ENCODE measurements at places on chromosomes 11 and 22. TPM values are rescaled to one million over a fixed set of nuclear protein-coding genes. Genes with fewer than 3 reads are reported as not detected.

The CD6 gene
- 416 TPM for total RNA-seq

The MAJIN gene
- total RNA-seq, result not detected

The GGT5 gene
- total RNA-seq, result 0.07 TPM

The OR4B1 gene
- total RNA-seq, result not detected

- H3K4me1 ChIP-seq, result no peaks in the 10 kb centered on the region
- H3K4me3 ChIP-seq, result no peak overlapping the region
Measured at GRCh38 chr22:44569561-44569991, 71.5 kb upstream of the RTL6 start.

GRCh38 chr22:46039535-46039934, 62.6 kb upstream of the WNT7B start:
- no peaks in the 10 kb centered on the region for H3K27me3 ChIP-seq
- H3K4me1 ChIP-seq, result peaks cover 13% of the 10 kb centered on the region
- DNase-seq, result no peak
- no peak overlapping the region for H3K4me3 ChIP-seq
- no peak overlapping the region for H3K27ac ChIP-seq

GRCh38 chr11:118171269-118172062, 5.0 kb downstream of the SCN2B start:
- H3K4me3 ChIP-seq, result peak overlapping the region; percentile 12
- H3K4me1 ChIP-seq, result peaks cover 8% of the 10 kb centered on the region
- no peaks in the 10 kb centered on the region for H3K36me3 ChIP-seq
- H3K27ac ChIP-seq, result no peak overlapping the region

DNA sequence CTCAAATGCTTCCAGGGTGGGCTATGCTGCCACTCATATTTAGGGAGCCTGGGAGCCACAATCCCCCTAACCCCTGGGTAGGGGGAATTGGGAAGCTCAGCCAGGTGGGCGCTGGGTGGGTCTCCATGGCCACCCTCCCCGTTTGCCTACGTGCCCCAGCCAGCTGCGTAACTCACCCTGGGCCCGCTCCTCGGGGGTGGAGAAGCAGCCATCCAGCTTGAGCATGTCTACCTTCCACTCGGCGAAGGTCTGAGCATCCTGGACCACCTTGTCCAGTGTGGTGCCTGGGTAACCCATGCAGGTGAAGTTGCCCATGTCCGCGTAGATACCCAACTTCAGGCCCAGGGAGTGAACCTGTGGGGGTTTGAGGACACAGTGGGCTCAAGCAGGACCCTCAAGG, 3.7 kb downstream of the NAGA start:
- no peaks in the 10 kb centered on the region for H3K27me3 ChIP-seq
- H3K4me1 ChIP-seq, result peaks cover 29% of the 10 kb centered on the region
- H3K36me3 ChIP-seq, result peaks cover 47% of the 10 kb centered on the region

DNA sequence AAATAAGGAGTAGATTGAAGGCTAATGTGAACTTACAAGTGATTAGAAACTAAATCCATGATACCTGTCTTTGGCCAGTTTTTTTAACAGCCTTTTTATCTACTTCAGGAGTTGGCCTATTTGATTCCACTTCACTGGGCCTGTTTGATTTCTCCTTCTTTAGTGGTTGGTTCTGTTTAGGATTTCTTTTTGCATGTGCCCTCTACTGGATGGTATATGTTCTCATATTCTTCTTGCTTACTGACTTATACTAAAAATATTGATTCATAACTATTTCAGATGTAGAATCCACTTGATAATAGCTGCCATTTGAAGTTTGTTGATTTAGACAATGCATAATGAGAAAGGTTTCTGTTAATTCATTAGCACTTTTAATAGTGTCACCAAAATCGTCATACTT, 53.9 kb downstream of the USP47 start:
- DNase-seq, result no peak
- H3K4me1 ChIP-seq, result peaks cover 10% of the 10 kb centered on the region
- no peak overlapping the region for H3K4me3 ChIP-seq
- no peak overlapping the region for H3K27ac ChIP-seq
- no peaks in the 10 kb centered on the region for H3K27me3 ChIP-seq

GRCh38 chr11:16607675-16608644, 130.5 kb upstream of the C11orf58 start:
- H3K27me3 ChIP-seq, result peaks cover 57% of the 10 kb centered on the region
- H3K4me1 ChIP-seq, result peaks cover 16% of the 10 kb centered on the region
- H3K27ac ChIP-seq, result no peak overlapping the region
- DNase-seq, result no peak

DNA sequence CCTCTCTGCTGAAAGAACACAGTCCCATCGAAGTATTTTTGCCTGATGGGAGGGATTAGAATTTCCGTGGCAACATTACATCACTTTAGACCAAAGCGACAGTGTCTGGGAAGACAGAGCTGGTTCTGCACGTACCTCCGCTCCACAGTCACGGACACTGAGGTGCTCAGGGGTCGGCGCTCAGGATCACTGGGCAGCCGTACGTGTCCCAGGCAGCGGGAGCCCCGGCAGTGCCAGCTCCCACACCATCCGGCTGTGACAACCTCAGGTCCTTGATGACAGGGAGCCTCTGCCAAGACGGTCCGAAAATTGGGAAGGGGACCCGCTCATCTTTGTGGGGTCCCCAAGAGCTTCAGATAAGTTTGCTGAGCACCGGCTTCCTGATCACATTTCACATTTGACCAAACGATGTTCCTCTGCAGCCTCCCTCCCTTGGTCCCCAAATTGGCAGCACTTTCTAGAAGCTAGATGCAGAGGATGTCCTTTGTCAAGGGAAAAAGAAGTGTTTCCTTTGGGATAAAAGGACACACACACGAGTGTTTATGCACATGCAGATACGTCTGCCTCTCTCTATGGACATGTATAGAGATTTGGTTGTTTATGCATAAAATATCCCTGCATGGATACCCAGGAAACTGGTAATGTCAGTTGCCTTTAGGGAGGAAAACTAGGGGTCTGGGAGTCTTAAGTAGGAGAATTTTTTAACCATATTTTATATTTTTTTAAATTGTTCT, 61.6 kb upstream of the LINC01488 start:
- H3K4me3 ChIP-seq, result no peak overlapping the region
- no peak for DNase-seq
- no peak overlapping the region for H3K27ac ChIP-seq
- H3K36me3 ChIP-seq, result peaks cover 1% of the 10 kb centered on the region
- H3K27me3 ChIP-seq, result peaks cover 1% of the 10 kb centered on the region

DNA sequence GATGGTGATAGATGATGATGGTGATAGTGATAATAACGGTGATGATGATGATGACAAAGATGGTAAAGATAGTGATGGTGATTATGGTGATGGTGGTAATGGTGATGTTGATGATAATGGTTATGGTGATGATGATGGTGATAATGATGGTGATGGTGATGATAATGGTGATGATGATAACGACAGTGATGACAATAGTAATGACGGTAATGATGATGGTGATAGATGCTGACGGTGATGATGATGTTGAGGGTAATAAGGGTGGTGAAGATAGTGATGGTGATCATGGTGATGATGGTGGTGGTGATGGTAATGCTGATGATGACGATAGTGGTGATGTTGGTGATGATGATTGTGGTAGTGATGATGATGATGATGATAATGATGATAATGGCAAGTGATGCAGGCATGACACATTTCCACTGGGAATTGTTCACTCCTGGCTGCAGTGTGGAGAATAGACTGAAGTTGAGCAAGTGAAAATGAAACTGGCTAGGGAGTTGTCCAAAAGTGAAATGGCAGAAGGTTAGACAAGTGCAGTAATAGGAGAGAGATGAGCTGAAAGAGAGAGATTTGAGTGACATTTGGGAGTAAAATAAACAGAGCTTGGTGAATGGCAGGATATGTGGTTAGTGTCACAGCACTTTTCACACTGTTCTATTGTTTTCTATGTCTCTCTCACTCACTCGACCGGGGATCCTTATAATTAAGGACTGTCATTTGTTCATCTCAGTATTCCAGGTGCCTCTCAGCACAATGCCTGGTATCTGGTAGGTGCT, 992.5 kb downstream of the OPCML start:
- H3K4me1 ChIP-seq, result no peaks in the 10 kb centered on the region
- H3K27ac ChIP-seq, result no peak overlapping the region
- H3K36me3 ChIP-seq, result no peaks in the 10 kb centered on the region
- no peak for DNase-seq

GRCh38 chr22:48445113-48445827, 1382.4 kb downstream of the BRD1 start:
- H3K27ac ChIP-seq, result no peak overlapping the region
- H3K27me3 ChIP-seq, result no peaks in the 10 kb centered on the region
- DNase-seq, result no peak
- no peak overlapping the region for H3K4me3 ChIP-seq
- no peaks in the 10 kb centered on the region for H3K4me1 ChIP-seq
- no peaks in the 10 kb centered on the region for H3K36me3 ChIP-seq

DNA sequence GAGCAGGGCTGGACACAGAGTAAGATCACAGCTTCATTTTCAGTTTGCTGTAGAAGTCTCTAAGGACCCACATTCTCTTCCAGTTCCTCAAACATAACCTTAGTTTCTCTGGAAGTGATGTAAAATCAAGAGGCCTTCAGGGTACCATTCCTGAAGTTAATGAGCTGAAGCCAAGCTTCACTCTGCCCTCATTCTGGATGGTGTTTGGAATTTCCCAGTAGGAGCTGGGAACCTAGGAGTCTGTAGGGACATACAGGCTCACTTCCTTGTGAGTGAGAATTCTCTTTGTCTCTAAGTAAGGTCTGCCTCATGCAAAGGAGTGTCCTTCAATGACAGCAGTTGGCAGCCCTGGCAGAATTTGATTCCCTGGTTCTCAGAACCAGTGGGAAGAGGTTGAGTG, 142.4 kb upstream of the NARS2 start:
- no peak overlapping the region for H3K27ac ChIP-seq
- no peak for DNase-seq
- peaks cover 6% of the 10 kb centered on the region for H3K27me3 ChIP-seq
- no peaks in the 10 kb centered on the region for H3K36me3 ChIP-seq
- H3K4me3 ChIP-seq, result no peak overlapping the region
- no peaks in the 10 kb centered on the region for H3K4me1 ChIP-seq

DNA sequence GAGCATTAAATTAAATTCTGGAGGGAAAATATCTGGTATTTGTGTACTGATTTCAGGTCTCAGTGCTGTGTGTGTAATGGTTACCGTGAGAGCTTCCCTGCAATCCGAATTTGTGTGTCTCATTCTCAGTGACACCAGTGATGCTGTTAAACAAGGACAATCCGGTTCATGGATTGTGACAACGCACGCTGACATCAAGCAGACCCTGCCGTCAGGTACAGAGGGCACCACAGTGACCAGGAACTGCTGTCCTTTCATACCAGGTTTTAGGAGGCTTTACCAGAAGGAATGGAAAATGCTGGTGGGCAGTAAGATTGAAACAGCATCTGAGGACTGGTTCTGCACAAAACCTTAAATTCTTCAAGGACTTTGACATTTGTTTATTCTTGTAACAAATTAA, 30.5 kb upstream of the PLET1 start:
- DNase-seq, result no peak
- H3K27me3 ChIP-seq, result peaks cover 13% of the 10 kb centered on the region
- H3K27ac ChIP-seq, result peak overlapping the region; percentile 11
- H3K4me3 ChIP-seq, result peak overlapping the region; percentile 28

DNA sequence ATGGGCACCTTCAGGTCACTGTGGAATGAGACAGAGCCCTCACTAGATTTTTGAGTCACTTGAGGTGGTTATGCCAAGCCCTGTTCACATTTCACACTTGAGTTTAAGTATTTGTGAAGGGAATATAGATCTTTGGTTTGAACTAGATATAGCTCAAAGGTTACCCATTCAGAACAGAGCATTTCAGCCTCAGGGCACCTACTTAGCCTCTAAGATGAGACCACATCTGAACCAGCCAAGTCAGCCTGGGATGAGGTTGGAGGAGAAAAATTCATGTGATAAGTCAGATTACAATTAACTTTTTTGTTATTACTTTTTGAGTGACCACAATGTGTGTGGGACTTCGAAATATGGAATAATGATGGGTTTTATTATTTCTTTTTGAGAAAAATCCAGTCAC, 127.8 kb downstream of the TEAD1 start:
- peaks cover 3% of the 10 kb centered on the region for H3K4me1 ChIP-seq
- no peak overlapping the region for H3K4me3 ChIP-seq
- DNase-seq, result no peak
- no peak overlapping the region for H3K27ac ChIP-seq
- H3K27me3 ChIP-seq, result peaks cover 52% of the 10 kb centered on the region
- no peaks in the 10 kb centered on the region for H3K36me3 ChIP-seq
